ENCODE measurements at places on chromosomes 5 and 9. TPM values are rescaled to one million over a fixed set of nuclear protein-coding genes. Genes with fewer than 3 reads are reported as not detected.

The SWI5 gene
- 84.1 TPM for polyA plus RNA-seq

The GAPT gene
- polyA plus RNA-seq: not detected

The COL23A1 gene
- 0.03 TPM for polyA plus RNA-seq

The ATP10B gene
- polyA plus RNA-seq: not detected

The ASPN gene
- 1.7 TPM for polyA plus RNA-seq

The C9orf50 gene
- polyA plus RNA-seq: 0.30 TPM

The PPP3R2 gene
- not detected for polyA plus RNA-seq

The ANKDD1B gene
- 0.12 TPM for polyA plus RNA-seq

The CNTFR gene
- polyA plus RNA-seq: 1.8 TPM

The PRR7 gene
- polyA plus RNA-seq: 12.5 TPM

The CCDC127 gene
- polyA plus RNA-seq: 3.7 TPM

The GFI1B gene
- polyA plus RNA-seq: 0.03 TPM

The STPG3 gene
- polyA plus RNA-seq: not detected

The GRXCR2 gene
- polyA plus RNA-seq: not detected

The PROP1 gene
- not detected for polyA plus RNA-seq

The TAF11L5 gene
- not detected for polyA plus RNA-seq

The GGTA1 gene
- 0.03 TPM for polyA plus RNA-seq

The DDX4 gene
- polyA plus RNA-seq: not detected

The CDKN2B gene
- polyA plus RNA-seq: 6.3 TPM

The CDH9 gene
- polyA plus RNA-seq: not detected

The ADGRD2 gene
- polyA plus RNA-seq: 0.10 TPM

The DHX29 gene
- polyA plus RNA-seq: 2.2 TPM

The CAMK2A gene
- polyA plus RNA-seq: 0.05 TPM

The PRRC1 gene
- 26.6 TPM for polyA plus RNA-seq

The DMRT2 gene
- polyA plus RNA-seq: not detected

The EIF4E1B gene
- polyA plus RNA-seq: not detected

The IGFBPL1 gene
- polyA plus RNA-seq: 1.5 TPM

The GAS1 gene
- 38.9 TPM for polyA plus RNA-seq

The IL17B gene
- not detected for polyA plus RNA-seq

The SLC34A1 gene
- polyA plus RNA-seq: 0.03 TPM

The ZBTB34 gene
- 4.1 TPM for polyA plus RNA-seq

The SH3GL2 gene
- 0.05 TPM for polyA plus RNA-seq

The RAD17 gene
- 15.4 TPM for polyA plus RNA-seq

The EGFLAM gene
- polyA plus RNA-seq: 0.13 TPM

The IL4 gene
- not detected for polyA plus RNA-seq

The IFNA2 gene
- polyA plus RNA-seq: not detected

The PCDHB8 gene
- polyA plus RNA-seq: 3.0 TPM

All from SK-N-SH (cell line).